ENCODE measurements at places on chromosomes 7 and 10.

- no peak for DNase-seq
Observed at GRCh38 chr7:74405191-74405898, 48.4 kb upstream of the GTF2IRD1 start.

- DNase-seq, result peak; percentile 43
Observed at GRCh38 chr10:132575320-132576201, 38.0 kb downstream of the INPP5A start.

DNA sequence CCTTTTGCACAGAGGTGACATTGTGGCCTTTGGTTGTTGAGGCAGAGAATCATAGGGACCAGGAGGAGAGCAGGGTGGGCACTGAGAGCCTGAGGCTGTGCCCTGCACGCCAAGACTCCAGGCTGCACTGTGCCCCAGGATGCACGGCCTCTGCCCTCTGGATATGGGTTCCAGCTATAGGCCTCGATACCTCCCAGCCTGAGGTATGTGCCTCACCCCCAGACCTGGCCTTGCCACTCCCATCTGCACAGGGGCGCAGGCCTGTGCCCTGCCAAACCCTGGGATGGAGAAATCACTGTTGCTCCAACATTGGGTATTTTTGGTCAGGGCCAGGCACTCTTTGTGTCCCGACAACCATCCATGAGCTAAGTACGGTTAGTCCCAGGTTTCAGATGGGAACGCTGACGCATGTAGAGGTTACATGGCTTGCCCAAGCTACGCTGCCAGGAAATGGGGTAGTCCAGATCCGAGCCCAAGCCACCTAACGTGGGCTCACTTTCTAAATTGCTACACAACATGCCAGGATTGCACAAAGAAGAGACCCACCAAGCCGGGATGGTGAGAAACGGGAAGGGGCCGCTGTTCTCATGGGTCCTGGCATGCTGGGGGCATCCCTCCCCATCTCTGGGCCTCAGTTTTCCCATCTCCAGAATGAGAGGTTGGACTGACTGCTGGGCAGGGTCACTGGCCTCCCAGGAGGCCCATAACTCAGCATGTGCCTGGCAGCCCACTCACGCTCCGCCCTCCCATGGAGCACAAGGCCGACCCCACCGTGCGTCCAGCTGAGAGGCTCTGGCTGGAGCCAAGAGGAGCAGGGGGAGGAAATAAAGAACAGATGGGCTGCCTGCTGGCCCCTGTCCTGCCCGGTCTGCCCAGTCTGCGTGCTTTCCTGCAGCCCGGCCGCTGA is 44.2 kb downstream of the ZCCHC24 start:
- no peak for DNase-seq

DNA sequence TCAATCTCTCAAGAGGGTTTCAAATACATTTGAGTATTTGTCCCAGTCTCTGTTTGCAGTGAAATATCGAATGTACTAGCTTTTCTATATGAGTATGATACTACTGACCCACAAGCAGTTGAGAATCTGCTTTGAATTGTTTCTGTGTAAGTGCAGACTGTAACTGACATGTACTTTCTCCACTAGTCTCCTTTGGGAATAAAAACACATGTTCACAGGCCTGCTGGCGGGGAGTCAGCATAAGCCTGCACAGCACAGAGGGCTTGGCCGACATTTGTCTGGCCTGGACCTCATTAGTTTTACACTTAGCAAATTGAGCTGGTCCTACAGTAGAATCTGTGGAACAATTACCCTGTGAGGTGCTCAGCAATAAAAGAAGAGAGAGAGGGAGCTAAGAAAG is 72.6 kb downstream of the ITGB8 start:
- DNase-seq, result no peak

DNA sequence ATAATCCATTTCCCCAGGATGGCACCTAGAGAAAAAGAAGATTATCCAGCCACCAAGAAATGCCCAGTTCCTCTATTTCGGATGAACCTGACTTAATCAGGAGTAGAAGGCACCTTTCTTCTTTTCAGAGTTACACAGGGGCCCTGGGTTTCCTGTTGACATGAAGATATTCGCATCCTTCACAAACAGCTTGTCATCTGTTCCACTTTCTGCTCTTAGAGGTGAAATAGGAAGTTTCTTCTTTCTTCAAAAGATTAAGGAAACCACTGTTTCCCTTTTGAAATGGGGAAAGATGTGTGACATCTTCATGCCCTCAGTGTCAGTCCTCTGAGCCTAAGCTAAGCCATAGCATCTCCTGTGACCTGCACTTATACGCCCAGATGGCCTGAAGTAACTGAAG is 39.1 kb upstream of the RAB18 start:
- no peak for DNase-seq

GRCh38 chr10:99432047-99432446 is 1.6 kb upstream of the GOT1 start:
- DNase-seq, result no peak

- no peak for DNase-seq
Observed at GRCh38 chr7:140841166-140841715, 83.5 kb downstream of the BRAF start.
